Activated CD4-positive, alpha-beta T cell treated with anti-CD3 and anti-CD28 coated beads for 24 hours (primary cell): ENCODE measurements at places on chromosomes 3 and 15.

- DNase-seq = no peak
Measured at GRCh38 chr3:193851941-193852674, 259.1 kb downstream of the OPA1 start.

DNA sequence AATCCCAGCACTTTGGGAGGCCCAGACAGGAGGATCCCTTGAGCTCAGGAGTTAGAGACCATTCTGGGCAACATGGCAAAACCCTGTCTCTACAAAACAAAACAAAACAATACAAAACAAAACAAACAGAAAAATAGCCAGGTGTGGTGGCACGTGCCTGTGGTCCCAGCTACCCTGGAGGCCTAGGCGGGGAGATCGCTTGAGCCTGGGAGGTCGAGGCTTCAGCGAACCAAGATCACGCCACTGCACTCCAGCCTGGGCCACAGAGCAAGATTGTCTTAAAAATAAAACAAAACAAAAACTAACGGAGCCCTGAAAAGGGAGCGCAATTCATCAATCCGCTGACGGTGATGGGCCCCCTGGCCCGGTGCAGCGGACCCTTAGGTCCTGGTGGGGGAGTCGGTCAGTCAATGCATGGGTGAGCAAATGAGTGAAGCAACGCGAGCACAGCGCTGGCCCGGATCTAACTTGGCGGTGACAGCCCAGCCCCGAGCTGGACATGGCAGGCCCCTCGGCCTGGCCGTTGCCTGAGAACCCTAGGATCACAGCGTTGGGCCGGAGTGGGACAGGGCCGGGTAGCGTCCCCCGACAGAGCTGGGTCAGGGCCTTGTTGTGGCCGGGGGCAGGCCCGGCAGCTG is 52.4 kb upstream of the BLM start:
- DNase-seq = no peak

GRCh38 chr3:188240189-188240981 is 86.4 kb downstream of the LPP start:
- DNase-seq = no peak

DNA sequence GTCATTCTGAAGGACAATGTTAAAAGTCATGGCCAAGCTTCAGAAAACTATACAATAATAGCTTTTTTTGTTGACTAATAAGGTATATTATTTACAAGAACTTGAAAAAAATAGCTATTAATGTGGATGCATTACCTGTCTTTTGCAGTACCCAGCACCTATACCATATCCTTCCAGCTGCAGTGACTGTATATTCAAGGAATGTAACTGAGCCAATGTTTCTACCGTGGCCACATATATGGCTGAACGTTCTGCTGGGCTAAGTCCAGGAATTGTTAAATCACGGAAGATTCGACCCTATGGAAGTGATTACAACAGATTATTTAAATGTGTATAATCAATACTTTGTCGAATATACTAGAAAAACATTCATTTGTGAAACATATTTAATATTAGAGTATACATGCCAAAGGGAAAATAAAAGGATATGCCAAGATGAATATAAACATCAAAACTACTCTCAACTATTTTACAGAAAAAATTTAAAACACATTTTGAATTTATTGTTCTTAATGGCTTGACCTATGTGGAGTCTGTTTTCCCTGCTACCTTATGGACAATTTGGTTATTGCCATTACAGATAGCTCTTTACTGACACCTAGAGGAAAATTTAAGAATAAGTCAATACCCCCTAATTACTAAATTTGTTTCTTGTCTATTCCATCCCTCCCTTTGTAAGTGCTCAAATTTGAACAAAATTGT is 17.6 kb downstream of the ACAD11 start:
- DNase-seq = no peak

- DNase-seq = no peak
Measured at GRCh38 chr15:42782716-42783115, 45.8 kb upstream of the CDAN1 start.
